ENCODE measurements at places on chromosomes 7 and 10.

DNA sequence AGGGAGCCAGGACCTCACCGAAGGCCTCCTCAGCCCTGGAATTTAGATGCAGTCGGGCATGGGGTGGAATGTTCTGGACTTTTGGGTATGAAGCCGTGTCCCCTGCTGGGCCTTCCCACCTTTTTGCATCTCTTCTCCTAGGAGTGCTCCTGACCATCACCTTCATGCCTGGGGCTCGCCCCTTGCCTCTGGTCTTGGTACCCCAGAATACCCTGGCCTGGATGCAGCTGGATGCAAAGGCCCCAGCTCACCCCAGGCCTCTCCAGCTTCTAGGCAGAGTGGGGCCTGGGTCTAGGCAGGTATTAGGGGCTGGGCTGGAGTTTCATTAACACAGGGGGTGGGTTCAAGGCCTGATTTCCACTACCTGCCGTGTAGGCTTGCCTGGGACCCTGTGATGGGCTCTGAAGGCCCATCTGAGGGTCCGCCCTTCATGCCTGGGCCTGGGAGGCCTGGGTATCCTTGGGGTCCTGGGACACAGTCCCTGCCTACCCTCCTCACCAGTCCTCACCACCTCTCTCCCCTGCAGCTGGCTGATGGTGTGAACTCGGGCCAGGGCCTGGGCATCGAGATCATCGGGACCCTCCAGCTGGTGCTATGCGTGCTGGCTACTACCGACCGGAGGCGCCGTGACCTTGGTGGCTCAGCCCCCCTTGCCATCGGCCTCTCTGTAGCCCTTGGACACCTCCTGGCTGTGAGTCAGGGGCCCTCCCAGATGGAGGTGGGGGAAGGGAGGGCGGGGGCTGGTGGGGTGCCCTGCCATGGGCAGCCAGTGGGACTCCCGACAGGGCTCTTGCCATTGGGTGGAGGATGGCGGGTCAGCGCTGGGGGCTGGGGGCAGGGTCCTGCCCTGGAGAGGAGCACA, 10.1 kb downstream of the AQP1 start:
- DNase-seq = no peak

DNA sequence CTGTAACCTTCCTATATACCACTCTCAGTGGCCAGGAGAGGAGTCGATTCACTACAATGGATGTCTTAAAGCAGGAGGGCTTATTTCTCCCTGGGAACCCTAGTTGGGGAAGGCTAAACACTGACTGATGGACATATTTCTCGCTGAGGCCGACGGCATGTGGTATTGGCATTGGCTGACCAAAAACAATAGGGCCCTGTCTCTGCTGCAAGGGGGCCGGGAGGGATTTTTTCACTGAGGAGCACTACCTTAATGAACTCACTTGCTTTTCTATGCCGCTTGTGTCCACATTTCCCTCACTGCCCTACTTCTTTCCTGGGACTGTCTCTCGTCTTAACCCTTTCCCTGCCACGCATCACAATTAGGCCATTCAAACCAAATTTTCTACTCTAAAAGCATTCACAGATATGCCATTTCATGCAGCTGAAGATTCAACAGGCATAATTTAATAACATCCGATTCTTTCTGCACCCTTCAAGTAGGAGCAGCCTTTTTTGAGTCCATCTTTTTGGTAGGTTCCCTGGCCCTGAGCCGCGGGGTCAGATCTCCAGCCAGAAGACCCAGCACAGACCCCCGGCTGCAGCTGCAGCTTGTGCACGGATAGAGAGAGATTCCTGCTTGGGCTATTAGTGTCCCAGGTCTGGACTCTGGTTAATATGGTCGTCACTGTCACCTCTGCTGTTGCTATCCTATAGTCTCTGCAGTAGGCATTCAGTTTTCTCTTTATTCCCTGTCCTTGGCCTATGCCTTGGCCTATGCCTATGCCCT, 118.7 kb downstream of the HIPK2 start:
- no peak for DNase-seq

DNA sequence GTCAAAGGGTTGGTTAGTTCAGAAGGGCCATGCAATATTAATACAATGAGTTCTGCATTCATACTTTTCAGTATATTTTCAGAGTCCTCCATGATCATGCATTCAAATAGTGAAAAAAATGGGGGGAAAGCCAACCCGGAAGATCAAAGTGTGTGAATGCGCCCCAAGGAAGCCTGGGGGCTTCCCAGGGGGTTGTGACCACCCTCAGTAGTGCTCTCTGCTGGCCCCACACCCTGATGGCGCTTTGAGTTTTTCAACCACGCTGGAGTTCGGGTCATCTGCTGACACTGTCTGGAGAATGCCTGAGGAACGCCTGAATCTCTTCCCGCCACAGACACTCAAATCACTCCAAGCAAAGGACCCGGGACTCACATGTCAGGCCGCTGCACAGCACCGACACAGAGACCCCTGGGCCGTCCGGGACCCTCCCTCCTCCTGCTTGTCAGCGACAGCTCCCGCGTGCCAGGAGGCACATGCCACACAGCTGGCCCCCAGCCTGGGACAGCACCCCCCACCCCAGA, 1.0 kb downstream of the TNS3 start:
- no peak for DNase-seq

DNA sequence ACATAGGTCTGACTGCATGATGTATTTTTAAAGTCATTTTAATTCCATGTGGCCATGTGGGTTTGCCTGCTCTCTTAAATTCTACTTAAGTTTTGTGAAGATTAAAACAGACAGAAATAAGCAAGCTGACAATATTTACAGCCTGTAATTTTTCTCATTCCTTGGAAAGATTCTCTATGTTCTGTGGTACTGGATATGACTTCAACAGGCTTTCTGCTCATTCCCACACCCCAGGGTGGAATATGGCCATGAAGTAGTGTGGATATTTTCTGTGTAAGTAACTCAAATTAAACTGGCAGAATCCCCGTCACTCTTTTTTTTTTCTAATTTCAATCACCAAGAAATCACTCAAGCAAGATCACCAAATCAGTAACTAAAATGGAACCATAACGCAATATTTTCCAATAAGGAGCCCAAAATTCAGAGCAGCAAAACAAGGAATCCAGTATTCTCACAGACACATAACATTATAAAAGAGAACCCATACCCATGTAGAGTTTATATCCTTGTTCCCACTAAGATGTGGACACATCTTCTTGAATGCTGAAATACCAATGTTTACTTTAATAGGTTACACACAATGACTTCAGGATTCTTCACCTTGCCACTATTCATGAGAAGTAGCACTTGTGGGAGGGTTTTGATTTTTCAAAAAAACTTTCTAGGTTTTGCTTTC, 5.7 kb downstream of the HOXA5 start:
- DNase-seq = no peak

DNA sequence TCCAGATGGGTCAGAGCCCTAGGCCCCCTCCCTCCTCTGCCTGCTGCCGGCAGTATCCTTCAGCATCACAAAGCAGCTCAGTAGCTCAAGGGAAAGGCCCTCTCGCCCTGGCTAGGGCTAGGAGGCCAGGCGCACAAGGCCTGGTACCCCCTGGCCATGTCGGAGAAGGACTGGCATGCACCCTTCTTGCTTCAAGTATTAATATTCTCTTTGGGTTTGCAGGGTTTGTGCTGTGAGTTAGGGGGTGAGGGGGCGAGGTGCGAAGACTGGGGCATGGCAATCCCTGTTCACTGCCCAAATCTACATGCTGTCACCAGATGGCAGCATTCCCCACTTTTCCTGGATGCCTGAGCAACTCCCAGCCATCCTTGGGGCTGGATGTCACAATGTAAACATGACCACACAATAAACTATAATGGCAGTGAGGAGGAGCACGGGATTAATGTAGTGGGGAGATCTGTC, 105.2 kb downstream of the NEURL1 start:
- DNase-seq = no peak

GRCh38 chr7:141231018-141231792, 157.3 kb downstream of the TMEM178B start:
- DNase-seq = no peak

DNA sequence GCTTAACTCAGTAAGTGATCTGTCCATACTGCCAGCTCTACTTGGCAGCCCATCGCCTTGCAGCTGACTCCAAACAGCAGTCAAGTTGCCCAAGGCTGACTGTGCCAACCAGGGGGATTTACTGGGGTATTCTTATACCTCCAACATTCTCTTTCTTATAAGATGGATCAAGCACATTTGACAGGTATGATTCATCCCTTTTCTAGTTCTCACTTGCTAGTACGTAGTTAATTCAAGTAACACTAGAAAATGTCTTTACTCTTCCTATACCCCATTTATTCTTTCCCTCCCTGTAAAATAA, 77.0 kb downstream of the SLC25A13 start:
- no peak for DNase-seq

DNA sequence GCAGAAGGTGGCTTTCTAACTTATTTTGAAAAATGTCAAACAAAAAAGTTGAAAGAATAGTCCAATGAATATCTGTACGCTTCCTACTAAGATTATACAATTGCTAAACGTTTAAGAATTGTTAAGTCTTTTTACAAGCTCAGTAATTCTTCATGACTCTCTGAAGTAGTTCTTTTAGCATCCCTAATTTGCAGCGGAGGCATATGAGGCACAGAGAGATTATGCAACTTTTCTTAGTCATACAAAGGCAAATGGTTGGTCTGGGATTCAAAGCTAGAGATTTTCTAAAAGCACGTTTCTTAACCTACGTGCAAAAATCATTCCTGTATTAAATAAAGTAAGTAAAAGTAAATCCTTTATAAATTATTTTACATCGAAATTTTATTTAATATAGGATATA, 254.2 kb downstream of the MAGI2 start:
- no peak for DNase-seq

DNA sequence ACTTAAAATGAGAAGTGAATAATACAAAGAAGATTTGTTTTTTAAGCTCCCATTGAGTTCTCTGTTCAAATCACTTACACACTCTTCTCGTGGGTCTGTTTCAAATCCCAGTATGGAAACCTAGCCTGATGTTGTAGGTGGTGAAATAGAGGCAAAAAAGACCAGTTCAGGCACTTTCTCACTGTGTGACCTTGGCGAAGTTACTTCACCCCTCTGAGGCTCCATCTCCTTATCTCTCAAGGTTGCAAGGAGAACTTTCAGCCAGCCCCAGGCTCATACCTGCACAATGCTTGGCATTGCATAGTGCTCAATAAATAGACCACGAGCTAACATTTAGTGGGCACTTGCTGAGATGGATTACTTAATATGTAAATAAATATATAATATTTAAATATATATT, 90.1 kb downstream of the PRLHR start:
- DNase-seq = no peak

DNA sequence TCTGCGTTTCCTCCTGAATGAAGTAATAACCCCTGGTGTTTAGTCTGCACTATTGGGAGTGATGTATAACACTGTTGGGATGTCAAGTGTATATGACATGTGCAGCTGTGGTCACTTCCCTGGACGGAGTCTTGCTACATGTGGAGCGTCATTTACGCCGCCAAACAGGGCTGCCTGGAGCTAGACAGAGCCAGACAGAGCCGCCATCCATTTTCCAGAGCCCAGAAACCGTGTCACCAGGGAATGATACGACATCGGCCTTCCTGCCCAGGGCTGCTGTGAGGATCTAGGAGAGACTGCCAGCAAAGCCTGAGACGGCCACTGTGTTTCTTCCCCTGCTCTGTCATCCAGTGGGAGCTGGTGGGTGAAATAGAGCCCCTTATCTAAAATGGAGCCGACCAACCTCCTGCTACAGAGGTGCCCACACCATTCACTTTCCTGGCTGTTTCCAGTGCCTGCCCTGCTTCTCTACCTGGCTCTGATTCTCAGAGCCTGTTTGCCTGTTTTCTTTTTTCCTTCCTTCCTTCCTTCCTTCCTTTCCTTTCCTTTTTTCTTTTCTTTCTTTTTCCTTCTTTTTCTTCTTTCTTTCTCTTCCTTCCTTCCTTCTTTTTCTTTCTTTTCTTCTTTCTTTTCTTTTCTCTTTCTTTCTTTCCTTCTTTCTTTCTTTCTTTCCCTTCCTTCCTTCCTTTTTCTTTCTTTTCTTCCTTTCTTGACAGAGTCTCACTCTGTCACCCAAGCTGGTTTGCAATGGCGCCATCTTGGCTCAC, 13.3 kb upstream of the FGFR2 start:
- DNase-seq = no peak

GRCh38 chr10:48520594-48520993, 84.3 kb downstream of the ARHGAP22 start:
- DNase-seq = no peak

- DNase-seq = no peak
Observed at GRCh38 chr10:27440478-27440877, 63.6 kb upstream of the RAB18 start.

DNA sequence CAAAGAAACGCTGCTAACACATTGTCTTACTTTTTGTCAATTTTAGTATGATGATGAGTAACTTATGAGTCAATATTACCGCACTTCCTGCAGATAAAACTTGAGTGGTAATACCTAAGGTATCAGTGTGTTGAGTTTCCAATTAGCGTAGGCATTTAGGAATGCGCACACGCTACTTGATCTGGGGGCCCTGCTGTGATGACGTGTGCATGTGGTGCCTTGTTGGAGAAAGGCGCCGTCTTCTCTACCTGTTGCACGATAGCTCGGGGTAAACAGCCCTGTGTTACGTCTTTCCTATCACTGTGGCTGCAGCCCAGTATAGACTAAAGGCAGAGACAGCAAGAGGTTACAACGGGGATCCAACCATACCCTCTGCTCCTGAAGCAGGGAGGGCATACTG, 476.8 kb upstream of the ADARB2 start:
- DNase-seq = no peak

DNA sequence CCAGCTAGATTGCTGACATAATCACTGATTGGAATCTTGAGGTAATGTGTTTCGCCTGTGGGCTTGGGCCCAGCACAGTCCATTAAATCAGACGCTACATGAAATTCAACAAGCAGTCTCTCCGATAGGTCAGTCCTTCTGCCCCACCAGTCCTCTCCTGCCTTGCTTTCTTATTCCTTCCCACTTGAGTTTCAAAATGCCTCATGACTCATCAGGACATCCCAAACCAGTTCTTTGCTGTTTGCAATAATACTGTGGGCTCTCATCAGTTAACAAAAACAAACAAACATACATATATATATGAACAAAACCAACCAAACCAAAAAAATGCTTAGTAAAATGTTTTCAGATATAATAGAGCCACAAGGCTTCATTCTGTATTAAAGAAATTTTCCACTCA, 599.0 kb downstream of the SORCS1 start:
- DNase-seq = no peak

GRCh38 chr10:119940487-119940886, 48.0 kb downstream of the SEC23IP start:
- no peak for DNase-seq

DNA sequence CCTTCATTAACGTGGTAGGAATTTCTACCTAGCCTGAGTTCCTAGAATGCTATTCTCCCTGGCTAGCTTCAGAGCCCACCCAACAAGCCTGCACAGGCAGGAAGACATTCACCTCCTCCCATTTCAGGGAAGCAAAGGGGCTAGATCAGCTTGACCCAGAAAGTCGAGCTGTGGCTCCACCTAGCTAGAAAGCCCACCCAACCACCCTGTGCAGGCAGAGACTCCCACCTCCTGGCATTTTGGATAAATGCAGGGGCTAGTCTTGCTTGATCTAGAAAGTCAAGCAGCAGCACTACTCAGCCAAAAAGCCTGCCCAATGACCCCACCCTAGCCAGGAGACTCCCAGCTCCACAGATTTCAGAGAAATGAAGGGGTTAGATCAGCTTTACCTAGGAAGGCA, 479.5 kb downstream of the SDK1 start:
- DNase-seq = no peak

All from CD4-positive, alpha-beta memory T cell (primary cell).